A172 (cell line): ENCODE measurements at places on chromosomes 13 and 19.

DNA sequence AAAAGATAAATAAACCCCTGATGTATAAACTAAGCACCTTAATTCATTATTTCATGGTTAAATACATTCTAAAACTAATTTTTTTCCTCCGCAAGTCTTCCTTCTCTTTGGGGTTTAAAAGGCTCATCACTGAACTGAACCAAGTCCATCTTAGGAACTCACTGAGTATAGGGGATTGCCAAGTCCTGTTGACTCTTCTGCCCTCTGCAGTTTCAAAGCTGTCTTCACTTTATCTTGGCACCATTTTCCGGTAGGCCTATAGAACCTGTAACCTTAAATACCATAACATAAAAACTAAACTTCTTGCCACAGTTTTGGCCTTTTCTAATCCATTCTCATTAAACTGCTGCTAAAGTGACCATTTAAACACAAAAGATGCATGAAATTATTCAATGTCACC is 66.5 kb upstream of the USPL1 start:
- DNase-seq: peak; percentile 44

DNA sequence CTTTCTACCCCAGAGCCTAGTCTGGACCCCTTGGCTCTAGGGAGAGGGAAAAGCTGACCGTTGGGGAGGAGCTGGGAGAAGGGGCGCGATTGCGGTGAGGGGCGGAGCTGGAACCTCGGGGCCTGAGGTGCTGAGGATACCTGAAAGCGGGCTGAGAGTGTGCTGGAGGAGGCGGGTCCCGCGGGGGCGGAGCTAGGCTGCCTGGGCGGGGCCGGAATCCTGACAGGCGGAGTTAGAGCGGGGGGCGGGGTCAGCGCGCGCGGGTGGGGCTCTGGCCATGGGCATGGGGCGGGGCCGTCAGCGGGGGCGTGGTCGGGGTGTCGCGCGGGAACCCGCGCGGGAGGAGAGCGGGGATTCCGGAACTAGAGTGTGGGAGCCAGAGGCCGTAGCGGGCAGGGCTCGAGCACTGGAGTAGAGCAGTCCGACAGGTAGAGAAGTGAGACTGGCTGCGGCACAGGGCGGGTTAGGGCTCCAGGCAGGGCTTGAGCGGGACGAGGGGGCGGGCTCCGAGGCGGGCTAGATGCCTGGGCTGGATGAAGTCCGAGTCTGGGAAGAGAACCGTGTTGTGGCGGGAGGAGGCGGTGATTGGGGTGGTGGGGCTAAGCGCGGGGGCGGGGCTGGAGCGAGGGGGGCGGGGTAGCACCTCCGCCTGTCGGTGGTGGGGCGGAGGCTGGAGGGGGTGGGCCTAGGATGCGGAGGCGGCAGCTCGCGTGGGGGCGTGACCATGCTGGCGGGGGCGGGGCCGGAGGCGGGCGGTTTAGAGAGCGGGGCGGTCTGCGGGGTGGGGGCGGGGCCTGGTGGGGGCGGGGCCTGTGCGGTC is at the start of gene INAFM1:
Gene INAFM1, plus strand, starts transcription at position 815 of the 820 bp plus-strand sequence. CDS start 35 bp downstream, outside the sequence.
- peak; percentile 65 for DNase-seq

DNA sequence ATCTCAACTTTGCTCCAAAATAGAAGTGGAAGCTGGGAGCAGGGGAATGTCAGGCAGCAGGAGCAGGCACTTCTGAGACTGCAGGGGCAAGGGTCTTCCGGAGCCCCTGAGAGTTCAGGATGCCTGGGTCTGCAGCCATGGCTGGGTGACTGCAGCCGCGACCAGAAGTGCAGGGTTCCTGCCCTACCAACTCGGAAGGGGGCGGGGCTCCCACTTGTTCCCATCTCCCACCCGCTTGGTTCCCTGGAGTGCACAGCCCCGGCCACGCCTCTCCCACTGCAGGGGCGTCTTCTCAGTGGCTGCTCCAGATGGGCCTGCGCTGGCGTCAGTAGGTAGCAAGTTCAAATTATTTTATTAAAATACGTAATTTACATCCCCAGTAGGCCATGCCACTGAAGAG is 1631.7 kb downstream of the OLFM4 start:
- DNase-seq: no peak

DNA sequence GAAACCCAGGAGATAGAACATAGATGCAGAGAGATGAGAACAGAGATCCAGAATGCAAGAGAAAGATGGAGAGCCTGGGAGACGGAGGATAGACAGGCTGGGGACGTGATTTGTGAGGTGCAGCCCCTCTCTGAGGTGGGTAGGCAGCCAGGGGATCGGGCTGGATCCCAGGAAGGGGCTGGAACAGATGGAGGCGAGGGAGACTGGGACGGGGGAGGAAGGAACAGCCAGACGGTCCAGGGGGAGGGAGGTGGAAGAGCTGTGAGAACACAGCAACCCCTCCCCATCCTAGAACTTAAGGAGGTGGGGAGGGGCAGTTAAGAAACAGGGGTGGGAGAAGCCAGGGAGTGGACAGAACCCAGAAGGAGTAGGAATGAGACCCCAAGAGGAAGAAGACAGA is 3.1 kb downstream of the SLC17A7 start:
- no peak for DNase-seq

DNA sequence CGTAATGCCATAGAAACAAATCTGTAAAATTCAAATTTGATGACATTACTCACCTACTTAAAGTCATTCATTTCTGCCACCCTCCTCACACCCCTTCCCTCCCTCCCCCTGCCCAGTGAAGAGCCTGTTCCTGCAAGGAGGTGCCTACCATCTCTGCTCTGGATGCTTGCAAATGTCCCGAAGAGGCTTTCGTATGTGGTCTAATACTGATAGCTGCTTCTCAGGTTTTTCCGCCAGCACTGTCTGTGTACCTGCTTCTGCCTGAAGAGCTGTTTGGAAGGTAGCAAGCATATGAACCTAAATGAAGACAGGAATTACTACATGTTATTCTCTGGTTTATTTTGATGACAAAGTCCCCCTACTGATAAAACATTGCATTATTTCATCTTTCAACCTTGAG is 57.1 kb downstream of the GPALPP1 start:
- DNase-seq: no peak

DNA sequence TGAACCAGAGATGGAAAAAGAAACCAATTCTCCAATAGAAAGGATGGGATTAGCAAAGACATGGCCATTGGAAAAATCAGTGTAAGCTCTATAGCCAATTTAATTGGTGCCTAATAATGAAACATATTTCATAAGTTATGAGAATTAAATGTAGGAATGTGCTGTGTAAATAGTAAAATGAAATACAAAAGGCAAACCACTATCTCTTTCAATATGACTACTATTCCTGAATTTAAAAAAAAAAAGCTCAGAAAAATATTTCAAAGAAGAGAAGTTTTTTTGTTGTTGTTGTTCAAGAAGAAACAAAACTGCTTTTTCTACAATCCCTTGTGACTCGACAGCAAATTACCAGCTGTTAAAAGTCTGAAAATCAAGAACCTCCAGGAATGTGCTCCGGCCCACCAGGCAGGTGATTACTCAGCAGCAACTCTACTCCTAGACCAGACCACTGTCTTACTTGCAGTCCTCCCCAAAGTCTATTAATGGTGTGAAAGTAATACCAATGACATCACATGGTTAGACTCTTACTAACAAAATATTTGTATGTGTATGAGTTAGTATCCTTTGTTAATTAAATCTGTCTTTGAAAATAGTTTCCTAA is 362.4 kb downstream of the KCTD12 start:
- DNase-seq: no peak

- no peak for DNase-seq
Measured at GRCh38 chr19:10237702-10238101, 6.6 kb upstream of the S1PR2 start.

DNA sequence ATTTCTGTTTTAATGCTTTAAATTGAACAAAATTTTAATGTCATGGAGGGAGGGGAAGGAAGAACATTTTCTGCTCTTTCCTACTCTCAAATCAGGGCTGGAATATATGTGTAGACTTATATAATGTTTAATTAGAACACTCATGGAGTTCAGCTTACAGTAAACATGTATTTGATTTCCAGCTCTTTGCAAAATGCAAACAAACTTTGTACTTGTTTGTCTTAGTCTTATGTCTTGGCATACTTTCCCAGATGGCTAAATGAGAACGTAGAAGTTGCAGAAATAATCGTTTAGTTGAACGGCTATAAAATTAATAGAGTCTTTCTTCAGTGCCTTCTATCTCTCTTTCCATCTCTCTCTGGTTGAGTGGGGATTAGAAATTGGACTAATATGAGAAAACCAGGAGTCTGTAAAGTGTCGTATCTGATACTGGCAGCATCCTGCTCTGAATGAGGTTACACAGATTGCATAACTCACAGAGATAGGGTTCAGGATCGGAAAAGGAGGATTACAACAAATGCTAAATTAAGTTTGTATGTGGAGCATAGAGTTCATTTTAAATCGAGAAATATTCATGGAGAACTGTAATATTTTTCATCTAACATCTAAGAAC is 82.3 kb downstream of the FGF9 start:
- DNase-seq: no peak

- DNase-seq: no peak
Measured at GRCh38 chr19:28582796-28583195, 630.2 kb downstream of the UQCRFS1 start.

DNA sequence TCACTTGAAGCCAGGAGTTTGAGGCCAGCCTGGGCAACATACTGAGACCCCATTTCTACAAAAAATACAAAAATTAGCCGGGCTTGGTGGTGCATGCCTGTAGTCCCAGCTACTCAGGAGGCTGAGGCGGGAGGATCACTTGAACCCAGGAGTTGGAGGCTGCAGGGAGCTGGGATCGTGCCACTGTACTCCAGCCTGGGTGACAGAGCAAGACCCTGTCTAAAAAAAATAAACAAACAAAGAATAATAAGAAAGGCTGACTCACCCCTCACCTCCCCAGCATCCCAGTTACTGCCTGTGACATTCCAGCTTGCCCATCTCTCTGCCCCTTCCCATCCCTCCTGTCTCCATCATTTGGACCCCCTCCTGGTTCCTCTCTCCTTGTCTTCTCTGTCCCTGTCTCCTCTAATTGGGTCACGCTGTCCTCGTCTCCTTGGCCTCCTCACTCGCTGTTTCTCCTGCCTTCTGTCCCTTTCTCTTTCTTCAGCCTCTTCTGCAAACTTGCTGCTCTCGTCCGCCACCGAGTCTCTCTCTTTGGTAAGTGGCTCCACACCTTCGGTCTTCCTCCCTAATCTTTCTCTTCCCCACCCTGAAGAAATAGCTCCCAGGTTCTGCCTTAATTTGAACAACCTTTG is 77.7 kb downstream of the RYR1 start:
- no peak for DNase-seq

DNA sequence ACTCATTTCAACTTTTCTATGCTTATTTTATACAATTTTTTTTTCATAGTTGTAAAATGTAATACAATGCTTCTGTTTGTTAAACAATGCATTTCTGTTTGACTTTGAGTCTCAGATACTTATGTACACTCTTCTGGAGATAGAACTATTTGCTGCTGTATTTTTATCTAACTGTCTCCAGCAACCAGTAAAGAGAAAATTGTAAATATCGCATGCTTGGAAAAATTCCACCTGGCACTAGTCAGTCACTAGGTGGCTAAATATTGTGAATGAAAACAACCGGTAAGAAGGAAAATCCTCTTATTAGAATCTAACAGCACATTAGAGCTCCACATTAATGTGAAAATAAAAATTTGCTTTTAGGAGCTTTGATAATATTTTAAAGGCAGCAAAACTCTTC is 876.5 kb downstream of the PCDH9 start:
- DNase-seq: no peak

DNA sequence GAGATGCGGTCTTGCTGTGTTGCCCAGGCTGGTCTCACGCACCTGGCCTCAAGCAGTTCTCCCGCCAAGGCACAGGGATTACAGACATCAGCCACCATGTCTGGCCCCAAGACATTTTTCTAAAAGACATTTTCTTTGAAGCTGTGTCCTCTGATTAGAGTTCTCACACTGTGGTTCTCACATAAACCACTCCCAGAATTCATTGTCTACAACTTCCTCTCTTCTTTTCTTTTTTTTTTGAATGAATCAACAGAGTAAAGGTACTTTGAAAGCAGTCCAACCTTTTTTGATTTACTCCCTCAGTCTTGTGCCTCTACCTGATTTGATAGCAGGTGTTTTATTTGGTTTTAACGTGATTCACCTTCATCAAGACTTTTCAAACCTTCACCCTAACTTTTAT is 14.3 kb upstream of the SHD start:
- no peak for DNase-seq

DNA sequence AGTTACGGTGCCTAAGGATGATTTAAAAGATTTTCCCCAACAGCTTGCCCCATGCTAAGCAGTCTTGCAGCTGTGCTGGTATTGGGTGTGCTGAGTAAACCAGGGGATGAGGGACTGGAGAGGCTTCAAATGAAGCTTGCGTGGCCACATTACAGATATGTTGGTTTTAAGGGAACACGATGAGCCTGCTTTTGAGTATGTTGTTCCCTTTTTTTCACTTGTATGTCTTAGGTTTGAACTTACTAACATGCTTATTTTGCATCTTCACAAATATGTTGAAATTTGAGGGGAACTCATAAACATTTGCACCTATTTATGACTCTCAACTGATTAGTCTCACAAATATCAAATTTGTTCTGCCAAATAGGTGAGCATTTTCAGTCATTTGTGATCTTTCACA is 2.0 kb upstream of the IL17D start:
- no peak for DNase-seq

DNA sequence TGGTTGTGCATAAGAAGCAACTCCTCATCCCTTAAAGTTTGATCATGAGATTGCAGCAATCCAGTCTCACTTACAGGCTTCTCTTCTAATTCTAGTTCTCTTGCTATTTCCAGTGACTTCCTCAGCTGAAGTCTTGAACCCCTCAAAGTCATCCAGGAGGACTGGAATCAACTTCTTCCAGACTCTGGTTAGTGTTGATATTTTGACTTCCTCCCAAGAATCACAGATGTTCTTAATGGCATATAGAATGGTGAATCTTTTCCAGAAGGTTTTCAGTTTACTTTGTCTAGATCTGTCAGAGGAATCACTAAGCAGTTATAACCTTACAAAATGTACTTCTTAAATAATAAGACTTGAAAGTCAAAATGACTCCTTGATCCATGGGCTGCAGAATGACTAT is 81.3 kb upstream of the UBL3 start:
- no peak for DNase-seq

DNA sequence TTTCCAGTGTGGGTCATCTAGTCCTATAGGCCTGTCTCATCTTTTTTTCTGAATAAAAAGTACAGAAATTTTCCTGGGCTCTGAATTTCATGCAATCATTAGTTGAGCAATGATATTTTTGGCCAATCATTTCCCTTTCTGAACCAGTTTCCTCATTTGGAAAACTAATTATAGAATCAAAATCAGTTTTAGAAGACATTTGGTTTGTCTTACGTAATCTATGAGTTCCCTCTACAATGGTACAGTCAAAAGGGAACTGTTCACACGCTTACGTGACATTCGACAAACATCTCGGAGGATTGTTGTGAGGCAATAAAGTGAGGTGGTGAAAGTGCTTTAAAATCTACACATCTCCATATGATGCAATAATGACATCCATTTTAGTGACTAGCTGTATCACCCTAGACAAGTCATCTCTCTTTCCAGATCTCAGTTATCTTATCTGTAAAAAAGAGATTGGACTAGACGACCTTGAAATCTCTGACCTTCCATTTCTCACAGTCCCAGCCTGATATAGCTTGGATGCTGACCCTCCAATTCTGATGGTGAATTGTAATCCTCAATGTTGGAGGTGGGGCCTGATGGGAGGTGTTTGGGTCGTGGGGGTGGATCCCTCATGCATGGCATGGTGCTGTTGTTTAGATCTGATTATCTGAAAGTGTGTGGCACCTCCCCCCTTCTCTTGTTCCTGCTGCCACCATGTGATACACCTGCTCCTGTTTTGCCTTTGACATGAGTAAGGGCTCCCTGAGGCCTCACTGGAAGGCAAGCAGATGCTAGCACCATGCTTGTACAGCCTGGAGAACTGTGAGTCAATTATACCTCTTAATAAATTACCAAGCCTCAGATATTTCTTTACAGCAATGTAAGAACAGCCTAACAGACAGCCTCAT is 26.7 kb downstream of the FLT1 start:
- no peak for DNase-seq
